ENCODE measurements at places on chromosomes 11 and 22.

DNA sequence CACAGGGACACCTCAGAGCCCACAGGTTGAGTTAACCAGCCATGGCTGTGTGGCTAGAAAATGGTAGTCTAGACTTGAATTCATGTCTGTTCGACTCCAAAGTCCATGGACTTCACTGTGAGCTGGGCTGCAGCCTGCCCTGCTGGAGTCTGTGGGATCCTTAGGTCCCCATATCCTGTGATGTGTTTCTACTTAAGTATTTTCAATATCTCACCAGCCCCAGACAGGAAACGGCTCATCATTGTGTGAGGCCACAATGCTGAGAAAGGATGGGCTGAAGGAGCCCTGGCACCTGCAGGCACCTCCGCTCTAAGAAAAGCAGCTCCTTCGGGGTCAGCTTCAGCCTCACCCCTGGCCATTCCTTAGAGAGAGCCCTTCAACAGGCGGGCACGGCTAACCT is 93.1 kb downstream of the NAT10 start:
- DNase-seq, result no peak

GRCh38 chr11:3159296-3160190 is 5.6 kb downstream of the OSBPL5 start:
- DNase-seq, result no peak

- peak; percentile 20 for DNase-seq
Measured at GRCh38 chr22:31488988-31489617, 539 bp downstream of the EIF4ENIF1 start.

- no peak for DNase-seq
Measured at GRCh38 chr11:104522650-104523049, 358.7 kb upstream of the PDGFD start.

- DNase-seq, result no peak
Measured at GRCh38 chr11:44883277-44883676, 67.4 kb downstream of the TP53I11 start.

DNA sequence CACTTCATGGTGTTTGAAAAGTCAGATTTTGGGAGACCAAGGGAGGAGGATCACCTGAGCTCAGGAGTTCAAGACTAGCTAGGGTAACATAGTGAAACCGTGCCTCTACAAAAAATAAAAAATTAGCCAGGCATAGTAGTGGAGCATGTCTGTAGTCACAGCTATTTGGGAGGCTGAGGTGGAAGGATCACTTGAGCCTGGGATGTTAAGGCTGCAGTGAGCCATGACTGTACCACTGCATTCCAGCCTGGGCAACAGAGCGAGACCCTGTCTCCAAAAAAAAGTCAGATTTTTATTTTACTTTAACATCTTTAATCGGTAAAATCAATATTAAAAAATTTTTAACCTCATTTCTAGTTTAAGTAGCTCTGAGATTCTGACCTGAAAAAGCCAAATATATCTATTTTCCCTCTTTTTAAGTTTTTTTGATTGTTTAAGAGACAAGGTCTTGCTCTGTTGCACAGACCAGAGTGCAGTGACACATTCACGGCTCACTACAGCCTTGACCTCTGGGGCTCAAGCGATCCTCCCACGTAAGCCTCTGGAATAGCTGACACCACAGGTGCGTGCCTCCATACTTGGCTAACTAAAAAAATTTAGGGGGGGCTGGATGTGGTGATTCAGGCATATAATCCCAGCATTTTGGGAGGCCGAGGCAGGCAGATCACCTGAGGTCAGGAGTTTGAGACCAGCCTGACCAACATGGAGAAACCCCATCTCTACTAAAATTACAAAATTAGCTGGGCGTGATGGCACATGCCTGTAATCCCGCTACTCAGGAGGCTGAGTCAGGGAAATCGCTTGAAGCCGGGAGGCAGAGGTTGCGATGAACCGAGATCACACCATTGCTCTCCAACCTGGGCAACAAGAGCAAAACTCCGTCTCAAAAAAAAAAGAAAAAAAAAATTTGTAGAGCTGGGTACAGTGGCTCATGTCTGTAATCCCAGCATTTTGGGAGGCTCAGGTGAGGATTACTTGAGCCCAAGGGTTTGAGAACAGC is 48.4 kb downstream of the SFI1 start:
- no peak for DNase-seq

- DNase-seq, result peak; percentile 34
Measured at GRCh38 chr11:130721736-130722135, 194.5 kb downstream of the SNX19 start.

GRCh38 chr22:46501701-46502100 is 35.7 kb downstream of the CELSR1 start:
- DNase-seq, result peak; percentile 83

DNA sequence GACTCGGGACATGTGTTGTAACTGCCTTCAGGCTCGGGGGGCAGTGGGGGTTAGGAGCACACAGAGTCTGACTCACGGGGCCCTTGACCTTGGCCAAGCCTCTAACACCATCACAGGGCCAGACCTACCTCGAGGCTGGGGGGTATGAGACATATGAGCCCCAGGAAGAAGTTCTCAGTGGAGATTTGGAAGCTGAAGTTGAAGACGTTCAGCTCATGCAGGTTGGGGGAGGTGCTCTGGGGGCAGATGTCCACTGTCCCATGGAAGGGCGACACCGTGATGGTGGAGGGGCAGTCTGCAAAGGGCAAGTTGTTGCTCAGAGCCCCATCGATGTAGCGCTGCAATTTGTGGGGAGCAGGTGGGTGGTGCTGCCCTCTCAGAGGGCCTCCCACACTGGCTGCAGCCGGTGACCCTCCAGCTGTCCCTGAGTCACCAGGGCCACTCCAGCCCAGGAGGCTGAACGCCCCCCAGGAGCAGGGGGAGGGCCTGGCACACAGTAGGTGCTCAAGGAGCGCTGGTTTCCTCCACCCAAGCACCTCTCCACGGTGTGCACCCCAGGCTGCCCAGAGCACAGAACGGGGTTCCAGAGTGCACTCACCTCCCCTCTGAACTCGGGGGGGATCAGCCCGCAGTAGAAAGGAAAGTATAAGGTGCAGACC is 2.5 kb downstream of the PNPLA5 start:
- DNase-seq, result no peak

DNA sequence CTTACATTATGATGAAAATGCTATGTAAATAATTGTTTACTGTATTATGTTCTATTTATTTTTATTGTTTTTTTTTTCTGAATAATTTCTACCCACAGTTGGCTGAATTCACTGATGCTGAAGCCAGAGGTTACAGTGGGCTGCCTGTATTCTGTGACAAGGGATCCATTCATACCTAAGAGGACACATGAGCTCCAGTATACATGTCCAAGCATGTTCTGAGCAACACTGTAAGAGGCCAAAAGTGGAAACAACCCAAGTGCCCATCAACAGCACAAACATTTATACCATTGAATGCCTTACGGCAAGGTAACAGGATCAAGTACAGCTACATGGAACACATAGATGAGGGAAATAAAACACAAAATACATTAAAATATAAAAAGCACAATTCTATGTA is 1.4 kb upstream of the SRSF8 start:
- DNase-seq, result peak; percentile 82

GRCh38 chr11:65069217-65069616 is 10.9 kb upstream of the NAALADL1 start:
- peak; percentile 47 for DNase-seq

GRCh38 chr11:94877443-94878200 is 95.7 kb downstream of the CWC15 start:
- DNase-seq, result no peak

- no peak for DNase-seq
Measured at GRCh38 chr11:103069367-103069766, 22.6 kb downstream of the DCUN1D5 start.

- no peak for DNase-seq
Measured at GRCh38 chr11:73983741-73984538, 1.3 kb upstream of the UCP2 start.

GRCh38 chr11:45319077-45319476 is 32.9 kb upstream of the SYT13 start:
- peak; percentile 16 for DNase-seq

DNA sequence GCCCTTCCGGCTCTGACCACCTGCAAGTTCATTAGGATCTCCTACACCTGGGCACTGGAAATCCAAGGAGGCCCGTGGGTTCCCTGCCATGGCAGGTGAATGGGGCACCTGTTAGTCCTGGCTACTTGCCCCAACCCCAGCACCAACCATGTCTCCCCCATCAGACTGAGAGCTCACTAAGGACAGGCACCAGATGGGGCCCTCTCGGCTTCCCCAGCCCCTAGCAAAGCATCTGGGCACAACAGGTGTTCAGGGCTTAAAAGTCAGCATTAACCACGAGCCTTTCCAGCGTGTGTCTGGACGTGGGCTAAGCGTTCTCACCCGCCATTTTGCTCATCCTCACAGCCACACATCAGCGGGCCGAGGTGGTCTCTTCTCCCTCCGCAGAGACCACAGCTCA is 2.2 kb downstream of the SULT4A1 start:
- DNase-seq, result no peak

DNA sequence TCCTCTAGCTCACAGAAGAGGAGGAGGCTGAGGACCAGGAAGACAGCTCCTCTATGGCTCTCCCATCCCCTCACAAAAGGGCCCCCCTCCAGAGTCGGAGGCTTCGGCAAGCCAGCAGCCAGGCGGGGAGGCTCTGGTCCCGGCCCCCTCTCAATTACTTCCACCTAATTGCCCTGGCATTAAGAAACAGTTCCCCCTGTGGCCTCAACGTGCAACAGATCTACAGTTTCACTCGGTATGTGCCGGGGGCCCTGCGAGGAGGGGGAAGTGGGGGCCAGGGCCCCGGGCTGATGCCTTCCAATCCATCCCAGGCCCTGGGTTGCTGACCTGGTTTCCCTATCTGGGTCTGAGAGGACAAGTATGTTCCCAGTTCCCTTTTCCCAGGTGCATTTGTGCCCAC is 7.9 kb downstream of the FOXR1 start:
- no peak for DNase-seq

GRCh38 chr22:20805972-20806471 is 32.1 kb downstream of the SERPIND1 start:
- DNase-seq, result no peak

DNA sequence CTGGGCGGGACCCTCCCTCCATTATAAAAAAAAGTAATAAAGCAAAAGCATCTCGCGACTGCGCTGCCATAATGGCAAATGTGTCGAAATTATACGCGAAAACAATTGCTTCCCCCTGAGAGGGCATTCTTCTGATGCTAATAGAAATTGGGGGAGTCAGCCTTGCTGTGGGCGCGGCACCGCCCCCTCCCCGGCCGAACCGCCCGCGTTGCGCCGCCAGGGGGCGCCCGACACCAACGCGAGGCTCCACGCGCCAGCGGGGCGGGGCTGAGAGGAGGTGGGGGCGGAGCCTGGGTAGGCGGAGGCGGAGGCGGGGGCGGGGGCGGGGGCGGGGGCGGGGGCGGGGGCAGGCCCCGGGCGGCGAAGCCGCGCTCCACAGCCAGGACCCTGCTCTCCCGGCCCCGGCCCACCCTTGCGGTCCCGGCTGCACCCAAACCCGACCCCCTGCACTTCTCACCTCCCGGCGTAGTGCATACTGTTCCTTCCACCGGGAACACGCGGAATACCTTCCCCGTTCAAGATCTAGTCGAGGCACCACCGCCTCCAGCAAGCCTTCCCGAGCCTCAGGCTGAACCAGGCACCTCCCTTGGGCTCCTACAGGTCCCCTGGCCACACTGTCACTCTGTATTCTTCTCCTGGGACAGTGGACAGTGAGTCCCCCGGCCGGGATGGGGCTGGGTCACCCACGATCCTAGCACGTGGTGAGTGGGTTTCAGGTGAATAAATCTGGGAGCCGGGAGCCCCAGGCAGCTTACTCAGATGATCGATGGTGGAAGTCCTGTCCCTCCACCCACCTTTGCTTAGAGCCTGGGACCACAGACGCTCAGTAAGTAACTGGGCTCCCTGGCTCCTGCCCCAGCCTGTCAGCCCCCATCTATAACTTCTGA is 15.5 kb upstream of the UPK3A start:
- DNase-seq, result peak; percentile 43

GRCh38 chr11:108672786-108673185 is 7.9 kb downstream of the DDX10 start:
- DNase-seq, result no peak

GRCh38 chr22:50091092-50091768 is 1.4 kb downstream of the MOV10L1 start:
- no peak for DNase-seq

GRCh38 chr11:46106530-46107407 is 14.5 kb downstream of the PHF21A start:
- DNase-seq, result no peak

DNA sequence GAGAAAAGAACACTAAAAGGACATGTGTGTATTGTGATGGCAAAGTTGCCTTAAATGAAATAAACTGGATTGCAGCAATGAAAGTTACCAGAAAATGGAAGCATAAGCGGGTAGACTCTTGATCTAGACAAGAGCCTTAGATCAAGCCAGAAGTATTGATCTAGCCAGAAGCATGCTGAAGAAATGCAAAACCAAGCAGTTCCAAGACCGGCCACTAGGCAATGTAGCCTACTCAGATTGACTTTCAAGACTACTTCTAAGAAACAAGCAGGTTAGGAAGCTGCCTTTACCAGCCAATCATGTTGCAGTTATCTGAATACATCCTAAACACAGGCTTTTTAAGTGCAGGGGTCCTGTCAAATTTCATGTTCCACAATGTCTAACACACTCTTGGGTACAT is 54.6 kb downstream of the KCNA4 start:
- DNase-seq, result peak; percentile 1
